ENCODE measurements at places on chromosomes 12 and 14.

GRCh38 chr14:22896760-22897159, 13.7 kb downstream of the REM2 start:
- DNase-seq: no peak

GRCh38 chr14:104730487-104730886, 6.5 kb downstream of the ADSS1 start:
- DNase-seq: no peak

DNA sequence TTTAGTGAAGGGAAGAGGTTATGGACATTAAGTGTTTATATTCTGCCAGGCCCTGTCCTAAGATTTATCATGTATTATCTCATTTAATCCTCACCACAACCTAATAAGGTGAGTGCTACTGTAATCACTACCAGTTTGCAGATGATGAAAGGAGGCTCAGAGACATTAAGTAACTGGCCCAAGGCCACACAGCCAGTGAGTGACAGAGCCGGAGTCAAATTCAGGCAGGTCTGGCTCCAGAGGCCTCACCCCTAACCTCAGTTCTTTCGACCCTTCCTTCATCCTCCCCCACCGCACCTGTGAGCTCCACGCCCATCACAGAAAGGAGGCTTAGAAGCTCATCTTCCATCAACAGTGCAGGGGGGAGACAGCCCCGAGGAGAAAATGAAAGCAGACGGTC, 197.3 kb downstream of the RBM19 start:
- DNase-seq: no peak

GRCh38 chr14:32233260-32233659, 30.2 kb upstream of the RNU6-8 start:
- DNase-seq: no peak

GRCh38 chr12:63163541-63163940, 12.5 kb upstream of the AVPR1A start:
- no peak for DNase-seq

GRCh38 chr12:17528394-17528793, 561.6 kb downstream of the RERGL start:
- no peak for DNase-seq

All from HEK293T (cell line).